ENCODE measurements at places on chromosomes 6 and 20. TPM values are rescaled to one million over a fixed set of nuclear protein-coding genes. Genes with fewer than 3 reads are reported as not detected.

HNF4A gene
- polyA plus RNA-seq, result not detected

MLIP gene
- polyA plus RNA-seq, result not detected

STMND1 gene
- polyA plus RNA-seq, result not detected

IMPG1 gene
- not detected for polyA plus RNA-seq

ZC3H12D gene
- not detected for polyA plus RNA-seq

RAMACL gene
- 0.31 TPM for polyA plus RNA-seq

CCN2 gene
- 1,621 TPM for polyA plus RNA-seq

BTN1A1 gene
- polyA plus RNA-seq, result not detected

SH3BGRL2 gene
- polyA plus RNA-seq, result 1.1 TPM

TAAR2 gene
- not detected for polyA plus RNA-seq

HLA-DRA gene
- polyA plus RNA-seq, result 2.0 TPM

AP5S1 gene
- polyA plus RNA-seq, result 20.5 TPM

PACSIN1 gene
- polyA plus RNA-seq, result not detected

PTK7 gene
- polyA plus RNA-seq, result 113 TPM

DNA sequence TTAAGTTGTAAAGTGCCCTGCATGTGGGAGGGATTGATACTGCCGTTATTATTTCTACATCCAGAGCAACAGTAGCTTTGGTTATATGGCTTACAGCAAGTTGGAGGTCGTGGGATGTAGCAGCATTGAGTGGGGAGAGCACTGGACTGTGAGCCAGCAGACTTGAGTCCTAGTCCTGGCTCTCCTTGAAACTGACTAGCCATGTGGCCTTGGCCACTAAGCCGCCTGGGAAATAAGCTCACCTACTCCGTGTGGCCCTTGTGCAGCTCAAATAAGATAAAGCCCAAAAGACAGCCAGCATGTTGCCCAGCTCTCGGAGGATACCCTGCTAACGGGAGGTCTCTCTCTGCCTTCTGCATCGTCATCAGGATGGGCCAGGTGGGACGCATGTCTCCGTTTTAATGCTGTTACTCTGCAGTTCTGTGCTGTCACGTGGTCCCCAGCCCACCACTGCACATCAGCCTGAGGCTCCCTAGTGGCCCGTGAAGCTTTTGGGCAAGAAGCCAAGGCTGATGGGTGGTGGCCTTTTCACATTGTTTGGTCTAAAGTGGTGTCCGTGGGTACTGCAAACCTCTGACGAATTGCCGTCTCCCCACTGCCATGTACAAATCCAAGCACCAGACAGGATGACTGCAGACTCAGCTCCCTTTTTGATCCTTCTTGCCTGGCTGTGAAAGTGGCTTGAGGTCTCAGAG is 7.9 kb downstream of the EPB41L1 start:
- DNase-seq, result peak; percentile 41

DNA sequence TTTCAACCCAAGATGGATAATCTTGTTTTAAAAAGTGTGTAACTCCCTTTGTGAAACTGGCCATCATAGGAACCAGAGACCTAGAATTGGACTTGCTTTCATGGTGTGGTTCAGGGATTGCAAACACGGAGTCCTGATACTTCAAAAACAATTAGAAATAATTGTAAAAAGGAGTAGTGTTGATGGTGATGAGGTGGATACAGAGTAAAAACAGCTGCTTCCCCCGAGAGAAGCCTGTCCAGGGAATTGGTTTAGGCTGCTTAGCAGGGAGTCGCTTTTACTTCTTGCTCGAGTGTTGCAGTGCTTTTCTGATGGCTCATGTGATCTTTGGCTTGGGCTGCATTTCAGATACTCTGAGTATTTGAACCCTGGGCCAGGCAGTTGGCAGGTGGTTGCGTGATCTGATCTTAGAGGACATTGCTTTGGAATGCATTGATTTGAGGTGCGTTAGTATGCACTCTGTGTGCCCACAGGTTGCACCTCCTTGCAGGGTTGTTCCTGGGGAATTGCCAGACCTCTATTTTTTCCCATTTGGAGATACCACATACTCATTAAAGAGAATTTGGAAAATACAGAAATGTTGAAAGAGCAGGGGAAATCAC is 19.5 kb downstream of the KIF3B start:
- no peak for DNase-seq

GRCh38 chr20:33719989-33720709 is at the start of gene PXMP4:
TSS of gene PXMP4 (minus strand) at chr20:33720310. CDS start at chr20:33720207, 103 bp downstream.
- DNase-seq, result peak; percentile 98

DNA sequence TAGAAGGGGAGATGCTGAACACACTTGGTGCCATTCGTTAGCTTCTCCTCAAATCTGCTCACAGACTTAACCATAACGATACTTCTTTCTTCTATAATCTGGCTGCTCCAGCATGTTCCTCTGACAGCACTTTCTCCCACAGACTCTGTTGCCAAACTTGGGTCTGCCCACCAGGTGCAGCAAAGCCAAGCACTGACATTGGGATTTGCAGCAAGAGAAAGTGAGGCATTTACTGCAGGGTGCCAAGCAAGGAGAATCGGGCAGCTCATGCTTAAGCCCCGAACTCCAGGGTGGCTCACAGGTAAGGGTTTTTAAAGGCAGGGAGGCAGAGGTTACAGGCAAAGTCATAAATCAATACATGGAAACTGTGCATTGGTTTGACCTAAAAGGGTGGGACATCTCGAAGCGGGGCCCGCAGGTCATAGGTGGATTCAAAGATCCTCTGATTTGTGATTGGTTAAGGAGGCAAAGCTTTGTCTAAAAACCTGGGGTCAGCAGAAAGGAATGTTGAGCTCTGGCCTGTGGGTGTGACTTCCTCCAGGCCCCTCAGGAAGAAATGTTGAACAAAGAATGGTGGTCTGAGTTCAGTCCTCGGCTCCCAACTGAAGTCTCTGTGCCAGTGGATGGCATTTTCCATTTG is 25.1 kb upstream of the PNPLA1 start:
- DNase-seq, result no peak

DNA sequence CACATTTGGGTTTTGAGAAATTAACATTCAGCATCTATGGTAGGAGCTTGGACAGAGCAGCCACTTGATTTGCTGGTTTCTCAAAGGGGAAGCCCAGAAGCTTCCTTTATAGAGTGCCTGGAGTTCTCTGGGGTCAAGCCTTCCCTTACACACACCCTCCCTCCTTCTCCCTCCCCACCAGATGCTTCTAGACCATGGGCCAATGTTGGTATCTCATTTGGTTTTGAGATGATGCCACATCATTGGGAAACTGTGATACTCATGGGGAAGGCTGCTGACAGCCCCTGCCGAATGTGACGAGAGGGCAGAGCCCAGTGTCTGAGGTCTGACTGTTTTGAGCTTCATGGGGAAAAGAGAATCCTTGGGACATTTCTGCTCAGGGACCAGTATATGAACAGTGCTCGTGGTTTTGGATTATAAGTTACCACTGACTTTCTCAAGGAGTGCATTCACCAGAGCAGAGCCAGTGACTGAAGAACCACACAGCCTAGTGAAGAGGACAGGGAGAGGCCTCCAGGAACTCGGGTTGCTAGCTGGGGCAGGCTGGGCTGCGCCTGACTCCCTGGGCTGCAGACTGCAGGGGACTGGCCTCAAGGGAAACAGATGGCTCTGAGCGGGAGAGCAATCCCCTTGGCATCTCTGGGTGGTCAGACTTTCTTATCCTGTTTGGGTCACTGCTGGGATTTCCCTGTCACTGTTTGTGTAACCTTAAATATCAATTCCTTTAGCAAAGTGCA is 46.4 kb upstream of the CST5 start:
- no peak for DNase-seq

GRCh38 chr20:62860391-62860923 is 1.2 kb downstream of the TCFL5 start:
- DNase-seq, result peak; percentile 68

DNA sequence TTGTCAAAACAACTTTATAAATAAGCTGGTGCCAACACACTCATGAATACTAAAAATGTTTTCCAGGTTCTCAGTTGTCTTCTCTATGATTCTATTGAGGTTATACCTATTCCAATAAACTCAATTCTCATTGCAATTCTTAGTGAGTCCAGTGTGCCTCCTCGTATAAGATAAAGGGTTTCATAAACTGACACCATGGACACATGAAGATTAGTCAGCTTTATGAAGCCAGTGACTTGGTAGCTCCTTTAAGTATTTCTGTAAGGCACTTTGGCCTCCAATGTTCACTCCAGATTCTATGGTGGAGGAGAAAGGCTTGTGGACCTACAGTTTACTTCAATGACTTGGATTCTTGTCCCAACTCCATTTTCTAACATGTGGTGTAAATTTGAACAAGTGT is 521.3 kb upstream of the JARID2 start:
- DNase-seq, result no peak

DNA sequence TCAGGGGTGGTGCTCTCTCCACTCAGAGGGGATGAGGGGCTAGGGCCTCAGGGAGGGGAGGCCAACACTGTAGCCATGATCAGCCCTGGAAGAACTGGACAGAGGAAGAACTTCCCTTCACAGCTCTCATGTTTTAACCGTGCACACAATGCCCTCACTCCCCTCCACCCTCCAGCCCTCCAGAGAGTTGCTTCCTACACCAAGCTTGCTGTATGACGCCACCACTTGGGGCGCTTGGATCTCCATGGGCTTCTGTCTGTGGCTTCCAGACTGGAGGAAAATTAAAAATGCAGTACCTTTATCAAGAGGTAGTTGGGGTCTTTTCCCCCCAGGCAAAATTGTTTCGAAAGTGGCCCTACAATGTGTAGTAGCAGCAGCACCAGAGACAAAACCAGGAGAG is 48.4 kb downstream of the ARHGAP40 start:
- no peak for DNase-seq

GRCh38 chr6:44128020-44128917 is 915 bp downstream of the TMEM63B start:
- peak; percentile 80 for DNase-seq

GRCh38 chr6:44481760-44482159 is 94.3 kb downstream of the CDC5L start:
- no peak for DNase-seq

GRCh38 chr6:131910956-131911355 is 40.2 kb downstream of the CCN2 start:
- no peak for DNase-seq

DNA sequence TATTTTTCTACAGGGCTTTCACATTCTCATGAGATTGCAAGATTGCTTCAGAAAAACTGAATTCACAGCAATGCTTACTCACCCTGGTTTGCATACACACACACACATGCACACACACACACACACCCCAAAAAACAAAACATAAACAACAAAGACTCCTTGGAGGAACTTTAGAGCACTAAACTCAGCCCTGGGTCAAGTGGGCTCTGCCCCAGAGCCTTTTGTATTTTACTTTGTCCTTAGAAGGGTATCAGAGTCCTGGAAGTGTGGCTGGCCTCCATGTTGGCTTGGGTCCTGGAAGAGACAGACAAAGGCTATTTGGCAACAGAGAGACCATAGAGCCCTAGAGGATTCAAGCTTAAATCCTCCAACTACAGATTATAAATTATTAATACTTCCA is 8.0 kb upstream of the CST9 start:
- DNase-seq, result no peak

GRCh38 chr6:33815854-33816253 is 12.1 kb upstream of the MLN start:
- peak; percentile 29 for DNase-seq

DNA sequence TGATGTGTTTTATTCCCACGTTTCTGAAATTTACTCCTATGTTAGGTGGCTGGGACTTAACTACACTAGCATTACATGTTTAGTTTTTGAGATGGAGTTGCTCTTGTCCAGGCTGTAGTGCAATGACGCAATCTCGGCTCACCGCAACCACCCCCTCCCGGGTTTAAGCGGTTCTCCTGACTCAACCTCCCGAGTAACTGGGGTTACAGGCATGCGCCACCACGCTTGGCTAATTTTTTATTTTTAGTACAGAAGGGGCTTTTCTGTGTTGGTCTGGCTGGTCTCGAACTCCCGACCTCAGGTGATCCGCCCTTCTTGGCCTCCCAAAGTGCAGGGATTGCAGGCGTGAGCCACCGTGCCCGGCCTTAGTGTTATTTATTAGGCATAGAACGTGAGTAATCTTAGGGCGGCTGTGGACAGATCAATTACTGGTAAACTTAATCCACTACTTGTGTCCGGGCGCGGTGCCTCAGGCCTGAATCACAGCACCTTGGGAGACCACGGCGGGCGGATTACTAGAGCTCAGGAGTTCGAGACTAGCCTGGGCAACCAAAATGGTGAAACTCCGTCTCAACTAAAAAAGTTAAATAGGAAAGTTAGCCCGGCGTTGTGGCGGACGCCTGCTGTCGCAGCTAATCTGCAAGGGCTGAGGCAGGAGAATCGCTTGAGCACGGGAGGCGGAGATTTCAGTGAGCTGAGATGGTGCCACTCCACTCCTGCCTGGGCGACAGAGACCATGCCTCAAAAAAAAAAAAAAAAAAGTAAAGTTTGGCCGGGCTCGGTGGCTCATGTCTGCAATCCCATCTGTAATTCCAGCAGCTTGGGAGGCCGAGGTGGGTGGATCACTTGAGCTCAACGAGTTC is 123.7 kb upstream of the BTN3A2 start:
- peak; percentile 67 for DNase-seq

DNA sequence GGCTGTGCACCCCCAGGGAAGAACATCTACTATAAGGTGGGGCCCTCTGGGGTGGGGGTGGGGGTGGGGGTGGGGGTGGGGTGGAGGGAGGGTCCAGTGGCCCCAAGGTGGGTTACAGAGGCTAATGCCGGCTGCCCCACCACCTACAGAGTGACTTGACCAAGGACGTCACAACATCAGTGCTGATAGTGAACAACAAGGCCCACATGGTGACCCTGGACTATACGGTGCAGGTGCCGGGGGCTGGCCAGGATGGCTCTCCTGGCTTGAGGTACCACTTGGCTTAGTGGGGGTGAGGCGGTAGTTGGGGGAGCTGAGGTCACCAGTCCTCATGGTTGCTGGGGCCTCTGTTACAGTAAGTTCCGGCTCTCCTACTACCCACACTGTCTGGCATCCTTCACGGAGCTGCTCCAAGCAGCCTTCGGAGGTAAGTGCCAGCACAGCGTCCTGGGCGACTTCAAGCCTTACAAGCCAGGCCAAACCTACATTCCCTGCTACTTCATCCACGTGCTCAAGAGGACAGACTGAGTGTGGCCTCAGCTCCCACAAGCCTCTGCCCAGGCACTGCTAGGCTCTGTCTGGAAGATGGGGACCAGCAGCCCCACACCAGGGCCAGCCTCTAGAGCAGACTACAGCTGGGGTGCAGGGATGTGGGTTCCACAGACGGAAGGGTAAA is 2.8 kb downstream of the GNMT start:
- no peak for DNase-seq

- peak; percentile 85 for DNase-seq
These were observed 299.0 kb upstream of the STXBP5 start for GRCh38 chr6:146905181-146905704.

DNA sequence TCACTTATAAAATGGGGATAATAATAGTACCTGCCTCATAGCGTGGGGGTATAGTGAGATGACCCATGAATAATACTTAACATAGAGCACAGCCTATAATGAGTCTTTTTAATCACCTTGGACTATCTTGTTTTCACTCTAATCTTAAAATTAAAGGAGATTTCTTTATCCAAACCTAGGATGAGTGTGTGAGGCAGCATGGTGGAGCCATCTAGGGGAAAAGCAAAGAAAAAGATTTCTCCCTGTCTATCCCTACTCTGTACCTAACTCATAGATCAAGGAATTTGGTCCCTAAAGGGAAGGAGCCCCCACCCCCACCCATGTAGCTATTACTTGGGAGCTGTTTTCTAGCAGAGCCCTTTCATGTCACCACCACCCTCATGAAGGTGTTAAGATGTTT is 45.2 kb upstream of the PAK5 start:
- DNase-seq, result no peak

All from GM23248 (cell line).